ELF-1 (cell line): ENCODE measurements at places on chromosomes 13 and 19.

GRCh38 chr19:16335226-16335625, 10.6 kb downstream of the KLF2 start:
- DNase-seq = no peak

GRCh38 chr19:35733180-35734125, 8.8 kb downstream of the IGFLR1 start:
- DNase-seq = no peak

- DNase-seq = peak; percentile 6
These were observed 1.3 kb downstream of the ZNF607 start for GRCh38 chr19:37718304-37718703.

GRCh38 chr13:43528992-43529391, 257.8 kb downstream of the ENOX1 start:
- no peak for DNase-seq

DNA sequence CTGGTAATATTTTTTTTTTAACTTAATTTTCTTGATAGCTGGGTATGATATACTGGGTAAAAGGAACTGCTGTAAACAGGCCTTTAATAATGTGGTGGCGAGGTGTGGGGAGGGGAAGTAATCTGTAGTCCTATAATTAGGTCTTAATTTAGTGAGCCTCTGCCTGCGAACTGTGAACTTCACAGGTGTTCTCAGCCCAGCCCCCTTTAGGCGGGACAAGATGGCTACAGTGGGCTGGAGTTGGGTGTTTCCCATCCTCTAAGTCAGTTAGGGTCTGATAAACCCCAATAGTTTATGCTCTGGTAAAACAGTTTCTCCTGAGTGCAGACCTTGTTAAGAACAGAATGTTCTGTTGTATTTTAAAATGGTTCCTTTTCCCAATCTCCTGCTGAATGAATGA, 97.6 kb upstream of the SERP2 start:
- DNase-seq = no peak

DNA sequence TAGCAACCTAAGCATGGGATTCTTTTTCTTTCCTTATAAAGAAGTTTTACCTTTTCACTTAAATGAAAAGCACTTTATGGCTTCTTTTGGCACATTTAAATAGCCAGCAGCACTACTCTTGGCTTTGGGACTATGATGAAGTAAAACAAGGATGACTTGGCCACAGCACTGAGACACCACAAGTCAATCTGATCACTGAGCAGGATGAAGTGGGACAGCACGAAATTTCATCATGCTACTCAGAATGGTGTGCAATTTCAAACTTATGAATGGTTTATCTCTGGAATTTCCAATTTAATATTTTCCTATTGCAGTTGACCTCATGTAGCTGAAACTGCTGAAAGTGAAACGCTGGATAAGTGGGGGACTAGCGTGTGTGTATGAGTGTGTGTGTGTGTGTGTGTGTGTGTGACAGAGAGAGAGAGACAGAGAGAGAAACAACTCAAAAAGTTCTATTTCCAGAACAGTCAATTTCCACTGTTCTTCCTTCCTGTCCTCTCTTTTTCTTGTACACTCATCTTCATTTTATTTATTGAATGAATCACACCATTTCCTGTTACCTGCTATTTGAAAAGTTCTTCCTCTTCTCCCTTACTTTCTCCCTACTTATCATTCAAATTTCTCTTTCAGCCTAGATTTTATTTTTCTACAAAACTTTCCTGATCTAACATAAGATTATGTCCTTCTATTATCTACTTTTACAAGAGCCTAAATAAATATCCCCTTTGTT, 414.2 kb upstream of the MIR17HG start:
- DNase-seq = no peak

DNA sequence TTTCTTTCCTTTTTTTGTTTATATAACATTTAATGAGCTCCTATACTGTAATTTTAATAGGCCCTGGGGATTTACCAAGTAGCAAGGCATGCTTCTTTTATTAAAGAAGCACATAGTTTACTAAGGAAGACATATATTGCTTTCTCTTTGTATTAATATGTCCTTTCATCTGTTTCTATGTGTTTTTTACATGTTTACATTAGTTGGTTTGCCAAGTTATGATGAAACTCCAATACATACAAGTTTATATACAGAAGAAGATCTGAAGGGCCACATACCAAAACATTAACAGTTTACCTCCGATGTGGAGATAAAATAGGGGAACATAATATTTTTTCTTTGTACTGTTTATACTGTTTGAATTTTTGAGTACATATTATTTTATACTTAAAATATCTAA, 100.9 kb downstream of the LACC1 start:
- DNase-seq = no peak

- DNase-seq = no peak
These were observed 422.3 kb downstream of the SPRY2 start for GRCh38 chr13:79918620-79919019.

GRCh38 chr19:56080669-56081401, 40.3 kb downstream of the ZNF787 start:
- peak; percentile 91 for DNase-seq

DNA sequence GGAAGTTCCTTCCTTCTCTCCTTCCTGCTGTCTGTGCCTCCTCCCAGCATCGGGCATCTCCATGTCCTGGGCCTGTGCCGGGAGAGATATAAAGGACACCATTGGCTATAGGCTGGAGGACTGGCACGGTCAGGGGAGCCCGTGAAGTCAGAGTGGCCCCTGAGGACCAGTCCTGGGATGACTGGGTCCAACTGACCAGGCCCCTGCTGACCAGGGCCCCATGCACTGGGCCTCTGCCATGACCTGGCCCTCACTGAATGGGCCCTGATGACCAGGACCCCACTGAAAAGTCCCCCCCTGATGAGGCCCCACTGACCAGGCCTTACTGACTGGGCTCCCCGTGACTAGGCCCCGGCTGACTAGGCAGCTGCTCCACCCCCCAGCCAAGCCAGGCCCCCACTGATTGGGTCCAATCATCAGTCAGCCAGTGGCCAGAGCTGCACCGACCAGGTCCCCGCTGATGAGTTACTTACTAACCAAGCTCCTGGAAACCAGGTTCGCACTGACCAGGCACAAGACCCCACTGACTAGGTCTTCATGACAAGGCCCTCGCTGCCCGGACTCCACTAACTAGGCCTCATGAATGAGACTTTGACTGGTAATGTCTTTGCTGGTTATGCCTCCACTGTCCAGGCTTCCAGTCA, 20.0 kb upstream of the ZNF14 start:
- DNase-seq = no peak

DNA sequence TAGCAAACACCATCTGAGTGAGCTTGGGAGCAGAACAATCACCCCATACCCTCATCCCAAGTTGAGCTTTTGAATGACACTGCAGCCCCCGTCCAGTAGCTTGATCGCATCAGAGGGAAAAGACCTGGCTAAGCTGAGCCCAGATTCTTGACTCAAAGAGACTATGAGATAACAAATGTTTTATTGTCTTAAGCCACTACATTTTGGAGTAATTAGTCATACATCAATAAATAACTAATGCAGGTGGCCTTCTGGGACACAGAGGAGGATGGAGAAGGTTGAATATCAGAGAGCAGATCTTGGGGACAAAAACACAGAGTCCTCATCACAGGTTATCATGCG, 24.6 kb upstream of the IGSF23 start:
- DNase-seq = no peak

DNA sequence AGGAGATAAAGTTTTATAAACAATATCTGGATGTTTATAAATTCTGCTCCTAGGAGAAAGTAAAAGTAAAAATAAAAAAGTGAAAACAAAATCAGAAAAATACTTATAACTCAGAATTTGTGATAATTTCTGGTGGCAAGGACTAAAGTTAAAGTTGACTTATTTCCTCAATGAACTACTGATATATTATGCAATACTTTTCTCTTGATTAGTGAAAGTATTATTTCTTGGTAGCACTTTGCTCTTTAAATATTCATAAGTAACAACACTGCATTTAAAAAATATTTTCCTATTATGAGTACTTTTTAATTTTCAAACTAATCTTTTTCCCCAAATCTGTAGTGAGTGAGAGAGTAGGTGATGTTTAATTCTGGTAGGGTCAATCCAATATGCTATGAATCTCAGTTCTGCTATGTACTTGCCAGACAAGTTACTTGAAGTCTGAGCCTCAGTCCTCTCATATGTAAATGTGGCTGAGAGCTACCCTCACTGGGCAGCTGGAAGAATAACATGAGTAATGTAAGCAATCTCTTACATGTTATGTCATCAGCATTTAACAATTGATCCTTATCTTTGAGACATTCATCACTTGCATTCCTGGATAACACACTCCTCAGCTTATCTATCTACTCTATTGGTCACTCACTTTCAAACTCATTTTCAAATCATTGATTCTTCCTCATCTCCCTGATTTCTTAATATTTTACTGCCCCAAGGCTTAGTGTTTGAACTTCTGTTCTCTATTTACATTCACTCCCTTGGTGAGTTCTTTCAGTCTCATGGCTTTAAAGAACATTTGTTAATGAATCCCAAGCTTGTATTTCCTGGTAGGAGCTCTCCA, 239.0 kb downstream of the RGCC start:
- DNase-seq = no peak

DNA sequence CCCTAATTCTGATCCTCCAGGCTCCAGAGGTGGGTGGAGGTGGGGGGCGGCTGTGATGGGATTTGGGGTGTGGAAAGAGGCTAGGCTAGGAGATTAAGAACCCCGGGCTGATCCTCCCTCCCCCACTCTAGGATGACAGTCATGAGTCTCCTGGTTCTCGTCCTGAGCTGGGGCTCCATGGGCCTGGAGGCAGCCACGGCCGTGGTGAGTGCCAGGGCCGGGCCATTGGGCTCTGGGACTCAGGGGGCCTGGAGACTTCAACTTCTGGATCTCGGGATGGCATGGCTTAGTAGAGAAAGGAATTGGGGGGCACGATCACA, 13.9 kb downstream of the TTYH1 start:
- DNase-seq = no peak

DNA sequence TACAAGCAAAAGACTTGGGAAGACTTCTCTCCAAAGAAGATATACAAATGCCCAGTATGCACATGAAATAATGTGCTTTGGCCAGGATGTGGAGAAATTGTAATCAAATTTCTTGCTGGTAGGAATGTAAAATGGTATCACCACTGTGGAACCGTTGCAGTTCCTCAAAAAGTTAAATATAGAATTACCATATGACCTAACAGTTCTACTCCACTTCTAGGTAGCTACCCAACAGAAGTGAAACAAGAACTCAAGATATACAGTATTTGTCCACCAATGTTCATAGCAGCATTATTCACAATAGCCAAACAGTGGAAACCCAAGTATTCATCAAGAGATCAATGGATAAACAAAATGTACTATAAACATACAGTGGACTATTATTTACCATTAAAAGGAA, 95.0 kb upstream of the KLF5 start:
- DNase-seq = no peak

- no peak for DNase-seq
These were observed 97.9 kb downstream of the KL start for GRCh38 chr13:33114146-33114545.

DNA sequence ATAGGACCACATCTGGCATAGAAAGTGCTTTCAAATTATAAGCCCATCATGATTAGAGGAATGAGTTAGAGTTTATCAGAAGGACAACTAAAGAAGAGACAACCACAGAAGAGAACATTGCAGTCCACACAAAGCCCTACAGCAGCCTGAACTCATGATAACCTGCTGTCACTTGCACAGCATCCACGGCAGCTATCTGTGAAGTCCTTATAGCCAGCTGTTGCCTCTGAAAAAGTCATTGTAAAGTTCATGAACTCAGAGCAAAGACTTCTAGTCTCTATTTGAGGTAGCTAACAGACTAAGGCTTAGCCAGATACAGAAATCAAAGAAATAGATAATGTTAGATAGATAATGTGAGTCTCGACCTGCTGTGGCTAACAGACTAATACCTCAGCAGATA, 450.0 kb downstream of the KLF5 start:
- DNase-seq = no peak

DNA sequence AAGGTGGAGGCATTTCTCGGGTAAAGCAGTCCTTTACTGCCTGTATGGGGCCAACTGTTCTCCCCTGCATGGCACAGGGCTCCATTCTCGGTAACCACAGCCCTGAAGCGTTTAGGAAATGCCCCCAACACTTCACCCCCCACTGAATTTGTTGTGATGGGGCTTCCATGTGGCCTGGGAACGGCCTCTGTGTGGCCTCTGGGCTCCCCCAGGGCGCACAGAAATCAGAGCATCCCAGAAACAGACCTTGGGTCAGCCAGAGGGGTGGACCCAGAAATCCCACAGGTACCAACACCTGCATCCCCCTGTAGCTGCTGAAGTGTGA, 153.7 kb upstream of the VSTM2B start:
- DNase-seq = no peak

DNA sequence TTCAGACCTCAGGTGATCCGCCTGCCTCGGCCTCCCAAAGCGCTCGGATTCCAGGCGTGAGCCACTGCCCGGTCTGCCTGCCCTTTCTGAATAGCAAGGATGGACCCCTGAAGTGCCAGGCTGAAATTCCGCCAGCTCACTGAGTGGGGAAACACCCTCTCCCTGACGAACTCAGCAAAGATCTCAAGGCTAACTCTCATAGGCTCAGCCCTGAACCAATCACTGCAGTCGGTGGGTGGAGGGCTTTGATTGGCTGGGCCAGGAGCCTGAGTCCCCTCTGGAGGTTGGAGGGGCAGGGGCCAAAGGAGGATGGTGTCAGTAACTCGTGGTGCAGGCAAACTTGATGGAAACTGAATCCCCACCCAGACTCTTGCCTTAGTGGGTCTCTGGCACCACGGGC, 11.2 kb upstream of the COMP start:
- peak; percentile 71 for DNase-seq

DNA sequence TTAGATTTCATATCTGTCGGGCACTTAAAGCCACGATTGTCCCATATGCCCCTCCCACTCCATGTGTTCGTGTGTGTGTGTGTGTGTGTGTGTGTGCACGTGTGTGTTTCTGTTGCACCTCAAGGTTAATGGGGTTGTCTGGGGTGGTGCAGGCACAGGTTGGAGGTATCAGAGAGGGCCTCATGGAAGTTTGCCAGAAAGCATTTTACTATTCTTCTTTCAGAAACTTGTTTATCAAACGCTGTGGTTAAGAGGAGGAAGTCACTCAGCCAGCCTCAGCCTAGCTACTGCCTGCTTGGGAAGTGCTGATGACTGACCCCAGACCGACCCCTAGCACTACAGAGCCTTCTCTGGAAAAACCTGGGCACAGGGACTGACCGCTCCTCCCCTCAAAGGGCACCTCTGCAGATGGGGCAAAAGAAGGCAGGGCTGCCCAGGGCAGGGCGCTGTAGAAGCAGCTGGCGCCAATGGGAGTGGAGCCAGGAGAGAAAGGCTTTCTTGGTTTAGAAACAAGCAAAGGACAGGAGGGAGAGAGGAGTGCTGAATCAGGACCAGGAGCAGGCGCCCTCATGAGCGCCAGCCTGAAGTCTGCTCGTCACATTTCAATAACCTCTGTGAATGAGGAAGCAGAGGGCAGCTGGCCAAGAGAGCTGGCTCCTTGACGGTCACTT, 3.9 kb downstream of the SIAH3 start:
- DNase-seq = no peak

DNA sequence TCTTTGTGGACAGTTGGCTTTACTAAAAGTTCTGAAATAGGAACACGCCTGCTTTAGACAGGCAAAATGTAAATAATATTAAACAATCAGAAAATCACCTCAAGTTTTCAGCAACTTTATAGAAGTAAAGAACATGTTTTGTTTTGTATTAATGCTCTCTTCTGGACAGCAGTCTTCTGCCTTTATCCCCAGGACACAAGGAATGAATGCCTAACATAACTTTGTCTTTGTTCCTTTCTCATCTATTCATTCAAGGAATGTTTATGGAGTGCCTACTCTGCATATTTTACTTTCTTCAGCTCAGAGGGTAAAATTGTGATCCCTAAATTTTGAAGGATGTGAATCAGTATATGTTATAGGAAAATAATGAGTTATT, 325.4 kb downstream of the FOXO1 start:
- DNase-seq = no peak

- no peak for DNase-seq
These were observed 752 bp downstream of the RPL18A start for GRCh38 chr19:17860331-17860992.
